Stimulated activated CD4-positive, alpha-beta T cell treated with anti-CD3 and anti-CD28 coated beads, Interleukin-12 subunit alpha, Interleukin-12 subunit beta, amount 100 ng/mL, for 24 hours (primary cell): ENCODE measurements at places on chromosomes 2 and 18.

DNA sequence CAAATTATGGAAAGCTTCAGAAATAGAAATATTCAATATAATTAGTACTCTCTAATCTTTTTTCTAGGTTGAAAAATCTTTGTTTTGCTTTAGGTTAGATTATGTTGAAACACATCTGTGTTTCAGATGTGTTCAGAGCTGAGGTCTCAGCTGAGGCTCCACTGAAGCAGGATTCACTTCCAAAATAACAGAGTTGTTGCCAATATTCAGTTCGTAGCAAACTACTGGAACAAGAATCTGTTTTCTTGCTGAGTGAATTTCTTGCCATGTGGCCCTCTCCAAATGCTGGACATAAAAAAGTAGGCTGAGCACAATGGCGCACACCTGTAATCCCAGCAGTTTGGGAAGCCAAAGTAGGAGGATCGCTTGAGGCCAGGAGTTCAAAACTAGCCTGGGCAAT lies 8.7 kb downstream of the PHOSPHO2 start:
- DNase-seq: no peak

DNA sequence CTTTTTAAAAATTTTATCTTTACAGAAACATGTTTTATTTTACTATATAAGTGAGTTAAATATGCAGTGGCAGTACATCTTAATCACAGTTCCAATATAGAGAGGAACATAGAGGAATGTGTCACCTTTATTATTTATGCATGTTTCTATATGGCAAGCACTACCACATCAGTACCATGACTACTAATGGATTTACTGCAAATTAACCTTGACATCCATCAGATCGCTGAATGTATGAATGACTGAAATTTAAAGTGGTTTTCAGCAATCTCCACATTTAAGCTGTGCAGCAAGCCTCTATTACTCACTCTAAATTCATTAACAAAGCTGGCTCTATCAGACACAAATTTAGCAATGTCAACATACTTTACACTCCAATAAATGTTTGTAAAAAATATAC lies 790.6 kb downstream of the NRXN1 start:
- DNase-seq: no peak

- no peak for DNase-seq
These were observed 46.6 kb upstream of the HPCAL1 start for GRCh38 chr2:10256031-10256514.

- DNase-seq: no peak
These were observed 54.7 kb downstream of the EML4 start for GRCh38 chr2:42223855-42224268.

DNA sequence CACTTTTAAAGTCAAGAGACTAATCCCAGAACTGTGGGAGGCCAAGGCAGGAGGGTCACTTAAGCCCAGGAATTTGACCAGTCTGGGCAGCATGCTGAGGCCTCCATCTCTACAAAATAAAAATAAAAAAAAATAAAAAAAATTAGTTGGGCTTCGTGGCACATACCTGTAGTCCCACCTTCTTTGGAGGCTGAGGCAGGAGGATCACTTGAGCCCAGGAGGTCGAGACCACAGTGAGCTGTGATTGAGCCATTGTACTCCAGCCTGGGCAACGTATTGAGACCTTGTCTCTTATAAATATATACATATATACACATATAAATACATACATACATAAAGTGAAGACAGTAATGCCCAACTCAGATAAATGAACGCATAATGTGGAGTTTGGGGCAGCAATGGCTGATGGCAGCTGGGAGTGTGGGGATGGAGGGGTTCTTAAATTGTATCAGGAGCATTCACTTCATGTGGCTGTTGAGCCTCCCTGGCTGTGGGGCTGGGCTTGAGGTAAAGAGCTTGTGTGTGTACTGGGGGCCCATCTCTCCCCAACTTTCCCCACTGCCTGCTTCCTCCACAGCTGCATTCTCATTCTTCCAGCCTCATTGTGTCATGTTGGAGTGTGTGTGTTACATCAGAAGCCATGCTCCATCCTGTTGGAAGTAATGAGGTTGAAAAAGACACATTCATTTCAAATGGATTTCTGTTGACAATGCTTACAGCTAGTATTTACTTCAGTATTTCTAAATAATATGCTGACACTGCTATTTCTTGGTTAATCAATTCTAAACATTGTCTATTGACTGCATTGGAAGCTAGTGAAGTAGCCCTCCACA lies 96.5 kb upstream of the HS6ST1 start:
- DNase-seq: no peak

DNA sequence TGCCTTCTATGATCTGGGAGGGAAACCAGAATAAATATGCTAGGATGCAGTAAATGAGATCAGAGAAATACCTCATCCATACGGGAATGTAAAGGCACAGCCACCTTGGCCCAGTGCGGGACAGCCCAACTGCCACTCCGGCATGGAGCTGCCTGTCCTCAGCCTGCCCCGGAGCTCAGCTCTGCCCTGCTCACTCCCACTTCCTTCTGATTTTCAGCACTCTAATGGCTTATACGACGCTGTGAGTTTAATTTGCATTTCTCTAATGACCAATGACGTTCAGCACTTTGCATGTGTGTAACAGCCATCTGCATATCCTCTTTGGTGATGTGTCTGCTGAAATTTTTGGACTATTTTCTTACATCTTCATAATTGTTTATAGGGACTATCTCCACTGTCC lies 172.5 kb upstream of the RAB6C start:
- no peak for DNase-seq

DNA sequence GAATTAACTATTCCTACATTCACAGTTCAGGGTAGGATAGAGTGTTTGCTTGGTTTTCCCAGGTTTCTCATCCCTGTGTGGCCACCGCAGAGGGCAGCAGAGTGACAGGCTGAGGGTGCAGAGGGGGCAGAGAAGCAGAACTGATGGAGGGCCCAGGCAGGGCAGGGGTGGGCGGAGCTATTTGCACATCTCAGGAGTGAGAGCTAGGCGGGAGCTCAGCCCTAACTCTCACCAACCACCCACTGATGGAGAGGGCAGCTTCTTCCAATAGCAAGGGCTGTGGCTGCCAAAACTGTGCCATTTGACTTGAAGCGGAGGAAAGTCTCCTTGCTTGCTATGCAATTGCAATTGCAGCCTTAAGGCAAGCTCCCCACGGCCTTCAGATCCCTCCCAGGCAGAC lies 12.0 kb upstream of the DARS1 start:
- DNase-seq: no peak

GRCh38 chr2:54099829-54100585 lies 15.4 kb upstream of the ACYP2 start:
- no peak for DNase-seq

GRCh38 chr2:74548285-74548899 lies 5.3 kb downstream of the LOXL3 start:
- no peak for DNase-seq

DNA sequence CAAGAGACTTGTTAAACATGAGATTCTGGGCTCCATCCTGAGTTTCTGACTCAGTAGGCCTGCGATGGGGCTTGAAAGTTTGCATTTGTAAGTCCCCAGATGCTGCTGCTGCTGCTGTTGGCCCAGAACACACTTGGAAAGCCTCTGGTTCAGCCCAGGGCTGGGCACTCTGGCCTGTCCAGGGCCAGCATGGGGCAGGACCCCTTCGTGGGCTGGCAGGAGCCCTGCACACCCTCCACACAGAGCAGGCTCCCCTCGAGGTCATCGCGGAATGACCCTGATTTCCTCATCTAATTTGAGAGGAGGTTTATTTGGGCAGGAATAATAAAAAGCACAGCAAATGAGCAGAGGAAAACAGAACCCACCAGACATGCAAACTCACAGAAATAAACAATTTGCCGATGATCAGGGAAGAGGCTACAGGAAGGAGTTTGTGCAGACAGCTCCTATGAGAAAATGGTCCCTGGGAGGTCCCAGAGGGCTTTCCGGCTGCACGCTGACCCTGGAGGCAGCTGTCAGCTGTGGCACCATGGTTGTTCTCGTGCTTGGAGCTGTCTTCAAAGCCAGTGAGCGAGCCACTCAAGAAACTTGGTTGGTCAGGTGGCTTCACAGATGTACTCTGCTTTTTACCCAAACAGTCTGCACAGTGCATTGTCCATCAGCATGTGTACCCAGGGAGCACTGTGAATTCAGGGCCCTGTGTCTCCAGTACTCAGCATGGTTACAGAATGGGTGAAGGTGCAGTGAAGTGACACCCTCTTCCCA lies 119.3 kb downstream of the GLI2 start:
- no peak for DNase-seq

DNA sequence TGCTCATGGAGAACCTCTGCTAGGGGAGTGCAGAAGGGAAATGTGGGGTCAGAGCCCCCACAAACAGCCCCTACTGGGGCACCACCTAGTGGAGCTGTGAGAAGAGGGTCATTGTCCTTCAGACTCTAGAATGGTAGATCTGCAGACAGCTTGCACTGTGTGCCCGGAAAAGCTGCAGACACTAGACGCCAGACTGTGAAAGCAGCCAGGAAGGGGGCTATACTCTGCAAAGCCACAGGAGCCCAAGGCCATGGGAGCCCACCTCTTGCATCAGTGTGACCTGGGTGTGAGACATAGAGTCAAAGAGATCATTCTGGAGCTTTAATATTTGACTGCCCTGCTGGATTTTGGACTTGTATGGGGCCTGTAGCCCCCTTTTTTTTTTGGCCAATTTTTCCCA lies 60.9 kb downstream of the RPE start:
- DNase-seq: no peak

DNA sequence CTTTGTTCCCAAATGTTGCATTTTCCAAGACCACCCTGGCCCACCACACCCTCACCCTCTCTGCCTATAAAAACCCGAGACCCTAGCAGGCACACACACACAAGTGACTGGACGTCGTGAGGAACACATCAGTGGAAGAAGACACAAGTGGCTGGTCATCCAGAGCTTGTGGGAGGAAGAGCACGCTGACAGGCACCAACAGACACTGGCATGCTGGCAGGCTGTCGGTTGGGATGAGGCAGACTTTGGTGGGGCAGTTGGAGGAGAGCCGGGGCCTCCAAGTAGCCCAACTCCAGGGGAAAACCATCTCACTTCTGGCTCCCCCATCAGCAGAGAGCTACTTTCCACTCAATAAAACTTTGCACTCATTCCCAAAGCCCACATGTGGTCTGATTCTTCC lies 225.5 kb upstream of the ZEB2 start:
- DNase-seq: no peak

- no peak for DNase-seq
These were observed 10.7 kb upstream of the FAHD2A start for GRCh38 chr2:95391641-95392310.

DNA sequence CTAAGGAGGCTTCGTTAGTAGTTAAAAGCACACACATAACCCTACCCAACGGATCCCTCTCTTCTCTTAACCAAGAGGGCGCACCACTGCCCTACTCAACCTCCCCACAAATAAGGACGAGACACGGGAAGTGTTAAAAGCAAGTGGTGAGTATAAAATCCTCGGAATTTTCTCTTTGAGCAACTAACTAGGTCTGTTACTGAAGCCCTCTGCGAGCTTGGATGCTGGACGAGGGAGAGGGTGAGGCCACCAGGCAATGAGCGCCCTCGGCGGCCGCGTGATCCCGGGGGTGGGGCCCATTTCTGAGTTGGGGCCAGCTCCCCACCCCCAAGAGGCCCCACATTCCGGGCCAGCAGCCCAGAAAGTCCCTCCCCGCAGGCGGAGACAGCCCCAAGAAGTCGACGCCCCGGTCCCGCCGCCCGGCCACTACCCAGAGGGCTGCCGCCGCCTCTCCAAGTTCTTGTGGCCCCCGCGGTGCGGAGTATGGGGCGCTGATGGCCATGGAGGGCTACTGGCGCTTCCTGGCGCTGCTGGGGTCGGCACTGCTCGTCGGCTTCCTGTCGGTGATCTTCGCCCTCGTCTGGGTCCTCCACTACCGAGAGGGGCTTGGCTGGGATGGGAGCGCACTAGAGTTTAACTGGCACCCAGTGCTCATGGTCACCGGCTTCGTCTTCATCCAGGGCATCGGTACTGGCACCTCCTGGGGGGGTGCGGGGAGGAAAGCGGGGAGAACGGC lies at the start of gene CYBRD1:
TSS of gene CYBRD1 (plus strand) at position 423 of the 736 bp plus-strand sequence. CDS start at position 495, 72 bp downstream.
- DNase-seq: peak; percentile 18

DNA sequence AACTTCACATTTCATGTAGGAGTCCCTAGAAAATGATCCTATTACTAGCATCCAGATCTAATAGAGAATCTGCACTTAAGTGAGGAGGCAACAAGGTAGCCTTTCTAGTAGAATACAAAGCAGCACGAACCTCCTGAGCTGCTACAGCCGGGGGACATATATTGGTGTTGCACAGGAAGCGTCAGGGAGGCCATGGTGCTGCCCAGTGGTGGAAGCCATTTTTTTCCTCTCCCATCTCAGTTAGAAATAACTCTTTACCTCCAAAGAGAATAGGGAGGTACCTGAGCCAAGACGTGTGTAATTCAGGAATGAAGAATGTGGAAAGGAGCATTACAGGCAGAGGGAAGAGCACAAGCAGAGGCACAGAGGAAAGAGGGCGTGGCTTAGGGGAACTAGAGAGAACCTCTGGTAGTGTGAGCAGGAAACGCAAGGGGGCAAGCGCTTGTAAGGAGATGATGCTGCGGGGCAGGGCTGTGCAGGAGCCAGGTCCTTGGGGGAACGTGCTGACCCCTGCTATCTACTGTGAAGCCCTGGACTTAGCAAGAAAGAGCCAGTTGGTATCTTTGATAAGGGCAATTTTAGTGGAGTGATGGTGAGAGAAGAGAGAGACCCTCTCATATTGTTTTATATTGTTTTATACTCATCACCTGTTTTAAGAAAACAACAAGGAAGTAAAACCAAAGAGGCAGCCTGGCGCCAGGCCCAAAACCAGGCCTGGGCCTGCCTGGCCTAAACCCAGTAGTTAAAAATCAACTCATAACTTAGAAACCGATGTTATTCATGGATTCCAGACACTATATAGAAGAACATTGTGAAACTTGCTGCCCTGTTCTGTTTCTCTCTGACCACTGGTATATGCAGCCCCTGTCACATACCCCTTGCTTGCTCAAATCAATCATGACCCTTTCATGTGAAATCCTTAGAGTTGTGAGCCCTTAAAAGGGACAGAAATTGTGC lies 50.0 kb upstream of the TTC39C start:
- no peak for DNase-seq

DNA sequence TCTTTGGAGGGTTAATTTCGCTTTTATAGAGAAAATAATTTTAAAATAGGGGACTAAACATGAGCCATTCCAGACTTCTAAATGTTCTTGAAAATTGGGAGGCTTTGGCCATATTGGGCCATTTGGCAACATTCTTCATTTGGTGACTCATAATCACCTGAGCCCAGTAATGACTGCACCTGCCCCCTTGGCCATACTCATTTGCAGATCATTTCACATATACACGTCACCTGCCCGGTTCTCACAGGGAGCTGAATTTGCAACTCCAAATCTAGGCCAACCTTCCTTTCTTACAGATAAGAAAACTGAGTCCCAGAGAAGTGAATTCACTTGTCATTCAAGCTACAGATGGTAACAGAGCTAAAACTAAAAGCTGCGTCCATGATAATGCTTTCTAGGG lies 289.7 kb downstream of the EPHA4 start:
- DNase-seq: no peak

- DNase-seq: no peak
These were observed 109.2 kb downstream of the HIBCH start for GRCh38 chr2:190210471-190210870.

DNA sequence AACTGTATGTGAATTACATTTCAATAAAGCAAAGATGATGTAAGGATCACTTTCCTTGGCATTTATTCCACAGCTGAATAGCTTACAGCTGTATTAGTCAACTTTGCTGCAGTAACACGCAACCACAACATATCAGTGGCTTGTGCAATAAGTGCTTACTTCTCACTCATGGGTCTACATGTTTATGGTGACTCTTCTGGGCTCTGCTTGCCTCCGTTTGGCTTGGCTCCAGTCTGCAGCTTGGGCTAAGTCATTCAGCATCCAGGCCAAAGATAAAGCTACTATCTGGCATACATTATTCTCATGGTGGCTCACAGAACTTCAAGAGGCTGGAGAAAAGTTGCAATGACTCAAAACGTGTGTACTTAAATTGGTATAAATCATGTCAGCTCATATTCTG lies 355.0 kb downstream of the RNF144A start:
- no peak for DNase-seq
